Left ventricle myocardium superior (tissue), 1 donor: ENCODE measurements at places on chromosomes 16 and 17. TPM values are rescaled to one million over a fixed set of nuclear protein-coding genes. Genes with fewer than 3 reads are reported as not detected.

Gene NLRC5
- 9.8 TPM for total RNA-seq

Gene E4F1
- total RNA-seq = 14.2 TPM

Gene GCGR
- not detected for total RNA-seq

Gene RND2
- total RNA-seq = 0.82 TPM

DNA sequence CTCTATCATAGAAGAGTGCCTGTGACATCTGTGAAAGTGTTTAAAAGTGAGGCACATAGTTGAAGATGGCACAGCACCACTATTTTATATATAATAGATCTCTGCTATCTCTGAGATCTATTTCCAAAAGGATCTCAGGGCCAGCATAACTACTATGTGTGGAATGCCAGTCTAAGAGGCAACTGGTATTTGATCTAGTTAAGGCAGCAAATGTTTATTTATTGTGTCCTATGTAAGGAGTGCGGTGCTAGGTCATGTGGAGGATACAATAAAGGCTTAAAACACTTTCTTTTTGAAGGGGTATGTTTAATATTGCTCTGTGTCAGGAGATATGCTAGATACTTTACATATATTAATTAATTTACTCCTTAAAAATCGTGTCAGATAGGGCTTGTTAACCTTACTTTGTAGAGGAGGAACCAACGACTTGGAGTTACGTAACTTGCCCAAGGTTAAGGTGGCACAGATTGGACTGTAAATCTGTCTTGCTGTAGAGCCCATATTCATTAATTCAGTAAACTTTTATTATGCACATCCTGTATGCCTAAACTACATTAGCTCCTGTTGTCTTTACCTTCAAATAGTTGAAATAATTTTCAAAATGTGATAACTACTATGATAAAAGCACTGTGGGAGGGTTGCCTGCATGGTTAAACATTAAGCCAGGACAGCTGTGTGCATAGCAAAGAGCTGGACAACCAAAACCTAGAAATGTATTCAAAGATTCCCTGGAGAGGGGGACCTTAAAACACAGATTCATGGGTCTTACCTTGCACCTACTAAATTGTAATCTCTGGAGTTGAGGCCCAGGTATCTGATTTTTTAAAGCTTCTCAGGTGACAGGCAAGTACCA lies 83.3 kb downstream of the NLK start:
- no peak for DNase-seq

GRCh38 chr16:54116124-54116655 lies 170.4 kb downstream of the IRX3 start:
- DNase-seq = no peak
